ENCODE measurements at places on chromosomes 11 and 22.

- no peak for DNase-seq
Measured at GRCh38 chr11:131370090-131370751, at the start of gene NTM. Gene NTM (plus strand): TSS chr11:131370615.

DNA sequence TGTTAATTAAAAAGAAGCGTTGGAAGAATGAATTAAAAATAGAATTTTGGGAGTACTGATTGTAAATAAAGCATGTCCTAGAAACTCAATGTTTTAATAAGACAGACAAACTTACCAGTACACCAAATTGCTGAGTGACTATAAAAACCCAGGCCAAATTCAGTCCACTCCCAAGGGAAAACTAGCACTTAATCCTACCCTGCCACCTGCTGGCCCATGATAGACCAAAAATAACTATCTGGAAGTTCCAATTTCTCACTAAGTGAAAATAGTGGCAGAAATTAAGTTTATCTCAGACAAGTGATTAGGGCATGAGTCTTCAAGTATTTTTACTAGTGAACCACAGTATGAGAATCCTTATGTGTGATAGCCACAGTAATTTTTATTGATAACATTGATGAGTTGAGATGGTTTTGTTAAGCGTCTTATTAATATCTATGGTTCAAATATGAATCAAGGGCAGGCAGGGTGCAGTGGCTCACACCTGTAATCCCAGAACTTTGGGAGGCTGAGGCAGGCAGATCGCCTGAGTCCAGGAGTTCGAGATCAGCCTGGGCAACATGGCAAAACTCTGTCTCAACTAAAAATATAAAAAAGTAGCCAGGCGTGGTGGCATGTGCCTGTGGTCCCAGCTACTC is 9.8 kb upstream of the DDX10 start:
- peak; percentile 8 for DNase-seq

DNA sequence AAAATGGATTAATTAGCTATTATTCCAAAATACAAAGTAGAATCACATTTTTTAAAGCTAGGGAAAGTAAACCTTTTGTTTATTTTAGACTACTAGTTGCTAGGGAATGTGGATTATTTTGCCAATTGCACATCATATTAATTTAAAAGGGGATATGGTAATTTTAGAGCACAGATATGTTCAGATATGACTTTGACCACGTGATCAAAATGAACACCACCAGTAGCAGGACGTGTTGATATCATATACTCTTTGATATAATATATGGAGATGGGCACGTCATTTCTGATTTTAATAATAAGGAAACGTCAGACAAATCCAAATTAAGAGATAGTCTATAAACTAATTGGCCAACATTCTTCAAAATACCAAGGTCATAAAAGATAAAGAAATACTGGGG is 1188.3 kb upstream of the CNTN5 start:
- no peak for DNase-seq

DNA sequence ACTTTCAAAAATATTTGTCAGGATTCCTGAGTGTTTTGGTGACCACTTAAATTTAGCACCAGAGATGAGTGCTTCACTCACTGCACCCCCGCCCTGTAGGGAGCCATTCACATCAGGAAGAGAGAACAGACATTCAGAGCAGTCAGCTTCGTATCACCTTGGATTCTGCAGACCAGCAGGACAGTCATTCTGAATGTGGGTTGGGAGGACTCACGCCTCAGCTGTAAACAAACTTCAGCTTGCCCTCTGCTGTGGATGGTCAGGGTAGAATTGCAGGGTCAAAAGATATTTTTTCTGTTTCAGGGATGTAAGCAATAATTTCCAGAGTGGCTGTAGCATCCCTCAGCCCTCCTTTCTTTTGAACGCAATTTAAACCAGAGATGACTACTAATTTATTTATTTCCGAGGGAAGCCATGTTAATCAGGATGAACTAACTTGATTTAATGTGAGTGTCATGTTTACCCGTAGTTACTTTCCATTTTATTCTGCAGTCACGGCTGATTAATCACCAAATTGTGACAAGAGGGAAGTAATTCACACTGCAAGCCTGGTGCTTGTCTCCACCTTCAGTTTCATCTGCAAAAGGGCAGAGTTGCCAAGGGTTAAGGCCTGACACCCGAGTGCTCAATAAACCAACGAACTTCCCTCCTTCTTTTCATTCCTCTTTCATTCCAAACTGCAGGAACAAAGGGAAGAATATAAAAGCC is 174.2 kb upstream of the DDI1 start:
- DNase-seq = no peak

DNA sequence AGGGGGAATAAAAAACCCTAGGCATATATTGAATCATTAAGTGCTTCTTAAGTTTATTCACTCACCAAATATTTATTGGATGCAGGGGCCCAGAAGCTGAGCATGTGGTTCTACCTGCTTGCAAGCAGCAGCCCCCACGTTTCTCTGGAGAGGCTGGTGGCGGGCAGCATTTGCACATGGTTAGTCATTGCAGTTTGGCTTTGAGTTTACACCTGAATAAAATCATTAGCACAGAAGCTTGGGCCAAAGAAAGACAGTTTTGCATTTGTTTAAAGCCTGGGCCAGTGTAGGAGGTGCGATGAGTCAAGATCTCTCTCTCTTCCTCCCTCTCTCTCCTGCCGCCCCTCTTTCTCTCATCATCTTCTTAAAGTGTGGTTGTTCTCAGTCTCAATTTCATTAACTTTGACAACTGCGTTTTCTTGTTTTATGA is 72.6 kb downstream of the C22orf31 start:
- DNase-seq = peak; percentile 12

DNA sequence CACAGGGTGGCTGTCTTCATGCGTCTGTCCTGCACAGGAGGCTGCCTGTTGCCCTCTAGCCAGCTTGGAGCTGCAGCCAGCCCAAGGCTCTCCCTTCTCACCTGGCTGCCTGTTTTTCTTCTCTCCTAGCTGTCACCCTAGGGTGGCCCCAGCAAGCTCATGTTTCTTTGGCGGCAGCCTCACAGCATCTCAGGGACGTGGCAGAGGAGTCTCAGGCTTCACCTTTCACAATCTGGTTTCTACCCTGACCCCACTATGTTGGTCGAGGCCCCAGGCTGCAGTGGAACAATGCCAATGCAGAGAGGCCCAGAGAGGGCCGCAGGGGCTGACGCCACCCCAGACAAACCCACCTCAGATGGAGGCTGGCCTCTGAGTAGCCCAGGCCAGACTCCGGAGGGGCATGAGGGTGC is 2.5 kb upstream of the CLDN5 start:
- no peak for DNase-seq

DNA sequence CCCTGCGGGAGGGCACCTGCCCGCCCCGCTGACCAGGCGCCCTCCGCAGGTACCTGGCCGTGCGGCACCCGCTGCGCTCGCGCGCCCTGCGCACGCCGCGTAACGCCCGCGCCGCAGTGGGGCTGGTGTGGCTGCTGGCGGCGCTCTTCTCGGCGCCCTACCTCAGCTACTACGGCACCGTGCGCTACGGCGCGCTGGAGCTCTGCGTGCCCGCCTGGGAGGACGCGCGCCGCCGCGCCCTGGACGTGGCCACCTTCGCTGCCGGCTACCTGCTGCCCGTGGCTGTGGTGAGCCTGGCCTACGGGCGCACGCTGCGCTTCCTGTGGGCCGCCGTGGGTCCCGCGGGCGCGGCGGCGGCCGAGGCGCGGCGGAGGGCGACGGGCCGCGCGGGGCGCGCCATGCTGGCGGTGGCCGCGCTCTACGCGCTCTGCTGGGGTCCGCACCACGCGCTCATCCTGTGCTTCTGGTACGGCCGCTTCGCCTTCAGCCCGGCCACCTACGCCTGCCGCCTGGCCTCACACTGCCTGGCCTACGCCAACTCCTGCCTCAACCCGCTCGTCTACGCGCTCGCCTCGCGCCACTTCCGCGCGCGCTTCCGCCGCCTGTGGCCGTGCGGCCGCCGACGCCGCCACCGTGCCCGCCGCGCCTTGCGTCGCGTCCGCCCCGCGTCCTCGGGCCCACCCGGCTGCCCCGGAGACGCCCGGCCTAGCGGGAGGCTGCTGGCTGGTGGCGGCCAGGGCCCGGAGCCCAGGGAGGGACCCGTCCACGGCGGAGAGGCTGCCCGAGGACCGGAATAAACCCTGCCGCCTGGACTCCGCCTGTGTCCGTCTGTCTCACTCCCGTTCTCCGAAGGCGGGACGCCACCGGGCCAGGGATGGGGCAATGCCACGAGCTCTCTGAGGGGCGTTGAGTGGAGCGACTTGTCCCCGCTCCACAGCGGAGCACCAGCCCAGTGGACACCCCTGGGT is 1.8 kb downstream of the GALR3 start:
- DNase-seq = no peak

DNA sequence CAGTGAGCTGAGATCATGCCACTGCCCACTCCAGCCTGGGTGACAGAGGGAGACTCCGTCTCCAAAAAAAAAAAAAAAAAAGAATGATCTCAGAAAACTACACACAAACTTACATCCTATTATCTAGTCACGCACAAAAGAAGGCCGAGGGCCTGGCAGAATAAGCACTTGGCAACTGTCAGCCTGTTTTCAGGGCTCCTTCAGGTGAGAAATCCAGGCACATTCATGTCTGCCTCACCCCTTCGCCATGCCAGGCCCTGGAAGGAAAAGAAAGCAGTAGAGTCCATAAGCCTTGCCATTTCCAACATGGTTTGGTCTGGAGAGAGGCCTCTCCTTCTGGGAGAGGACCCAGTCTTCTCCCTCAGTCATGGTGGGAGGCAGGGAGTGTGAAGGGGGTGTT is 30.9 kb downstream of the C11orf58 start:
- DNase-seq = no peak

GRCh38 chr11:70555078-70555477 is 156.7 kb downstream of the CTTN start:
- no peak for DNase-seq

- no peak for DNase-seq
Measured at GRCh38 chr11:115766561-115766960, 262.3 kb upstream of the CADM1 start.

DNA sequence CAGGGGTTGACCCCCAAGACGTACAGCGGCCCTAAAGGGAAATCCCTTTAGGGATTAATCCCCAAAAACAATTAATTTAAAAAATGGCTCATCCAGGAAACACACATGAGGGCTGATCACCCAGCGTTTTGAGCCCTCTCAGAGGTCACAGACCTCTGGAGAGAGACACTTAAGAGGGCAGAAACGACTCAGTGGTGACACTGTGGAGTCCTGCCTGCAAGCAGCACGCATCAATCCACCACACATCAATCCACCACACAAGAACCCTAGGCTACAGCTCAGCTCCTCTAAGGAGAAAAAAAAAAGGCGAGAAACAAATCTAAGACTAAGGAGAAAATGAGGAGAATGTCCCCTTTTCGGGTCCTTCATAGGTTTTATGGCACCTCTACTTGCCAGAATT is 12.5 kb upstream of the SELENOH start:
- DNase-seq = no peak

- DNase-seq = no peak
Measured at GRCh38 chr22:36125994-36126531, 34.5 kb downstream of the APOL3 start.

DNA sequence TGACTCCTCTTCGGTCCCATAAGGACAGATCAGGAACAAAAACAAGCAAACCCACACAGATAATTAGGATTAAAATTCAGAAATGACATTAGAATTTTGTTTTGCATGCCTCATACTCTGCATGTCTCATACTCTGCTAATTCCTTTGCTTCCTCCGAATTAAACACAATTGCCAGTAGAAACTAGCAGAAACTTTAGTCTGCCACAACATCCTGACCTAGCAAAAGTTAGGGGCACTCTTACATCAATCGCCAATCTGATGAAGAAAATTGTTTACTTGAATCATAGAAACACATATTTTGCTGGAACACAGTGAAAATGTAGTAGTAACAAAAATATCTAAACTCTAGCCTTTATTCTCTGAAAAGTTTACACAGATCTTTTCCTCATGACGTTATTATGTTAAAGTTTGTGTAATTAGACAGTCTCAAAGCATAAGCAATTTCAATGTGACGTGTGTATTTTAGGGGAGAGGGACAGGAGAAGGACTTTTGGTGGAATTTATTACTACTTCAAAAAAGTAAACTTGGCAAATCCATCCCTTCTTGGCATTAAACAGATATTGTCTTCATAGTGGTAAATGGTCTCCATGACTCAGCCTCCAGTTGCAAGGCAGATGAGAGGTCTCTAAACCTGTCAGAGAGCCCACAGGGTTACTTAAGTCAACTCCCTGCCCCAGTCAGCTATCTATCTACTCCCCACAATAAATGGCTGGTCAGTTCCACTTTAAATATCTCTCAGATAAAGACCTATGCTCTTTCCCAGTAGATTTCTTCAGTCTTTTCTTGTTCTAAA is 249.8 kb upstream of the UBASH3B start:
- no peak for DNase-seq

- DNase-seq = no peak
Measured at GRCh38 chr11:31656051-31656450, 146.5 kb downstream of the ELP4 start.

DNA sequence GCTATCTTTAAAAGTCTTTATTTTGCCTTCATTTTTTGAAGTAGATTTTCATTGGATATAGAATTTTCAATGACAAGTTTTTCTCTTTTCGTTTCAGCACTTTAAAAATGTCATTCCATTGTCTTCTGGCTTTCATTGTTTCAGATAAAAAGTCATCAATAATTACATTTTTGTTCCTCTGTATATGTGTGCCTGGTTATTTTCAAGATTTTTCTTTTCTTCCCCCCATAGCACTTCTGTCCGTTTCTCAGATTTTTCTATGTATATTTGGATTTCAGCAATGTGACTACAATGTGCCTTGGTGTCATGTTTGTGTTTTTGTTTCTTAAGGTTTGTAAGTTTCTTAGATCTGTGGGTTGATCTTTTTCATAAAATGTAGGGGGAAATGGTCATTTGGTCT is 66.3 kb upstream of the HSD17B12 start:
- DNase-seq = no peak

DNA sequence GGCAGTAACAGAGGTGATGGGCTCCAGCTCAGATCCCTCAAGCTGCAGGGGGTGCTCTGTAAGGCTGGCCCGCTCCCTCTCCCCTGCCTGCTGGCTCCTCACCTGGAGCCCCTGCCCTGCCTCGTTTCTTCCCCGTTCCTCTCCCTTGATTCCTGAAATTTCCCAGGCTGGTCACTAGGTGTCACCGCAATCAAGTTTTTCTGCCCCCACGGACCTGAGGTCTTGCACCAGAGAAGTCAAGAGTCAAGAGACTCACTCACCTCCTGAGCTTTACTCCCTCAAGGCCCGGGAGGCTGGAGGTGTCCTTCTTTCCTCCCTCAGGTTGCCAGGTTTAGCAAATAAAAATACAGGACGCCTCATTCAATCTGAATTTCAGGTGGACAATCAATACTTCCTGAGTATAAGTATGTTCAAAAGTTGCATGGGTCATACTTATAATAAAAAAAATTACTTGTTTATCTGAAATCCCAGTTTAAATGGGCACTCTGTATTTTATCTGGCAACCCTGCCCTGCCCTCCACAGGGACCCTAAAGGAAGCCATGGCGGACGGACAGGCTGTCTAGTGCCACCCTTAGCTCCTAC is 69.2 kb downstream of the SCUBE1 start:
- peak; percentile 23 for DNase-seq

DNA sequence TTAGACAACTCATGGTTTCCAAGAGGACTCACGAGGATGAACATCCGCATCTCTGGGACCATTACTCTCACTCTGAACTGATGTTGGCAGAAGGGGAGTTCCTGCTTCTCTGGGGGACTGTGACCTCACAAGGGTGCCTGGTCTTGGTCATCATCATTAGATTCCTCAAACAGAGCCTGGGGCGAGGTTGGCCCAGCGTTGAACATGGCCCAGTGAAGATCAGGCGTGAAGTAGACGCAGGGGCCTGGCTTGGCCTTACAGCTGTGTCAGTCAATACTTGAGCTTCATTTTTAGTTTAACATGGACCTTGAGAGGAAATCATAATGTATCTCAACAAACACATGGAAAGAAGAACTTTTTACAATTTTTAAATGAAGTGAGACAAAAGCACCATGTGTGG is 617.1 kb downstream of the BRD1 start:
- no peak for DNase-seq
